ENCODE measurements at places on chromosomes 7 and 10.

DNA sequence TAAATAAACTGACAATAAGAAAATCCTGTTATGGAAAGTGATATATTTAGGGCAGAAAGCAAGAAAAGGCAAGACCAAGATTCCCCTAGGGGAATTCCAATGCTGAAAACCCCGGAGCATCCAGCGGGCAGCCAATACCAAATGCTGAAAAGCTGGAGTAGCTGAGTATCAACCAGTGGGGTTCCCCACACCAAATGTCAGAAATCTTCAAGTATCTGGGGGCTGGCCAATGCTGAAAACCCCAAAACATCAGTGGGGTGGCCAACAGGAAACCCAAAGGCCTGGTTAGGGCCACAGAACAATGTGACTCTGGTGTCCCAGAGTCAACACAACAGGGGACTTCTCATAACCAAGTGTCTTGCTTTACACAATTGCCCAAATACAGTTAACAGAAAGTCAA is 271.8 kb upstream of the CACNA2D1 start:
- DNase-seq, result no peak

DNA sequence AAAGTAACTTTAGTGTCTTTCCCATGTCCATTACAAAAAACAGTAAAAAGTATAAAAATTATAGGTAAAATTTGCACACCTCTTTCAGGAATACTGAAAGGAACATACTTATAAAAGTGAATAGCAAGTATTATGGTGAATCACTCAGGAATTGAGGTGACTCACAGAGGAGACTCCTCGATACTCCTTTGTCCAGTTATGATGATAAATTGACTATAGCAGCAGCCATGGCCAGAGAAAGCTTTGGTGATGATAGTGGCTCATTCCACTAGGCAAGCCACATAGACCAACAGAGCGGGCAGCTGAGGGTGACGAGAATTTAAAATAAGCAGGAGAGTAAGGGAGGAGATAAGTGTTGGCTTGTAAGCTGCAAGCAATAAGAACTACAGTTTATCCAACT is 1231.1 kb upstream of the CELF2 start:
- DNase-seq, result no peak

GRCh38 chr10:60777696-60778213 is 523 bp upstream of the CDK1 start:
- DNase-seq, result no peak

- DNase-seq, result no peak
Measured at GRCh38 chr10:48511875-48512231, 93.0 kb downstream of the ARHGAP22 start.

GRCh38 chr10:23364378-23364777 is 19.8 kb upstream of the C10orf67 start:
- no peak for DNase-seq

DNA sequence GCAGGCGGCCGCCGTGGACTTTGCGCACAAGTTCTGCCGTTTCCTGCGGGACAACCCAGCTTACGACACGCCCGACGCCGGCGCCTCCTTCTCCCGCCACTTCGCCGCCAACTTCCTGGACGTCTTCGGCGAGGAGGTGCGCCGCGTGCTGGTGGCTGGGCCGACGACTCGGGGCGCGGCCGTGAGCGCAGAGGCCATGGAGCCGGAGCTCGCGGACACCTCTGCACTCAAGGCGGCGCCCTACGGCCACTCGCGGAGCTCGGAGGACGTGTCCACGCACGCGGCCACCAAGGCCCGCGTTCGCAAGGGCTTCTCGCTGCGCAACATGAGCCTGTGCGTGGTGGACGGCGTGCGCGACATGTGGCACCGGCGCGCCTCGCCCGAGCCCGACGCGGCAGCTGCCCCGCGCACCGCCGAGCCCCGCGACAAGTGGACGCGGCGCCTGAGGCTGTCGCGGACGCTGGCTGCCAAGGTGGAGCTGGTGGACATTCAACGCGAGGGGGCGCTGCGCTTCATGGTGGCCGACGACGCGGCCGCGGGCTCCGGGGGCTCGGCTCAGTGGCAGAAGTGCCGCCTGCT is 14.1 kb downstream of the SH2B2 start:
- no peak for DNase-seq

- no peak for DNase-seq
Measured at GRCh38 chr7:46675456-46675855, 754.4 kb upstream of the IGFBP3 start.

DNA sequence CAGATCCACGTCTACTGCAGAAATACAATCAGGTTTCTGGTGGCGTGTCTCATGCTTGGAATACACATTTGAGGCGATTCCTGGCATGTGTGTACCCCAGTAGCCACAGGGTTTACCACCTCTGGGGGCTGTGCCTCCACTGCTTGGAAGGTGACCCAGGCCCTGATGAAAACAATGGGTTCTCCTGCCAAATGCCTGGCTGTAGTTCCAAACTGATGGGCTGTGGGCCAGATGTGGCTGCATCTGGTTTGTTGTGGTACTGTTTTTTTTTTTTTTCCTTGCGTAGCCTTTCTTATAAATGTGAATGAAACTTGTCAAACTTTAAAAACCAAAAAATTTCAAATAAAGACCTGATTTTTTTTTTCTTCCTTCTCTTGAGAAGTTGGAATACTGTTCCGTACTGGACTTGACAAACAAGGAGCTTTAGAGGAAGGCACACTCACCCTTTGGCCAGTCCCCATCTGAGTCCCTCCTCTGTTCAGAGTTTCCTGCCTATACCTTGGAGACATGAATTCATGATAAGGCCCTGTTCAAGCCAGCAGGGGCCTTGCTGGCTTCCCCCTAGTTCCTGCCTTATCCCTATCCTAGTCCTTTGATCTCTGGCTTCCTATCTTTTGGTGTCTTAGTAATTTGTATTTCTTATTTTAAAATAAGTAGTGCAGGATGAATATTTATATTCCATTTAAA is 217.1 kb downstream of the PHTF2 start:
- DNase-seq, result no peak

- DNase-seq, result peak; percentile 5
Measured at GRCh38 chr7:81956520-81956919, 186.7 kb upstream of the HGF start.

DNA sequence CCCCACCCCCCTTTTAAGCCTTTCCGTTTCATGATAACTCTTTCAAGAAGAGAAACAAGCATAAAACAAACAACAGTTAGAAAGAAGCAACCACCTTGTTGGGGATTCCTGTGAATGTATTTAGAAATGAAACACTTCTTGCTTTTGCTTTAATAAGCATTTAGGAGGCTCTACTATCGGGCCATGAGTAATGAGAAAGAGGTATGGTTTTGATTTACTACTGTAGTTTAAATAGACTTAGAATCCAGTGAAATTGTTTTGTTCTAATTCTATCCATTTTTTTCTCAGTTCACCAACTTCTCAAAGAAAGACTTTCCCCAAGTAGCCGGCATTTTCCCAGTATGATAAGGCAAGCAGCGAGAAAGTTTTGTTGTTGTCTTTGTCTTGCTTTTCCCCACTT is 168.7 kb upstream of the HABP2 start:
- DNase-seq, result no peak

GRCh38 chr10:2230478-2230877 is 493.2 kb upstream of the ADARB2 start:
- DNase-seq, result no peak

- DNase-seq, result no peak
Measured at GRCh38 chr7:117639966-117640365, 160.1 kb downstream of the CFTR start.

- no peak for DNase-seq
Measured at GRCh38 chr7:2076649-2077064, 156.1 kb downstream of the MAD1L1 start.

- DNase-seq, result peak; percentile 94
Measured at GRCh38 chr10:101141616-101142532, 10.8 kb downstream of the TLX1 start.

DNA sequence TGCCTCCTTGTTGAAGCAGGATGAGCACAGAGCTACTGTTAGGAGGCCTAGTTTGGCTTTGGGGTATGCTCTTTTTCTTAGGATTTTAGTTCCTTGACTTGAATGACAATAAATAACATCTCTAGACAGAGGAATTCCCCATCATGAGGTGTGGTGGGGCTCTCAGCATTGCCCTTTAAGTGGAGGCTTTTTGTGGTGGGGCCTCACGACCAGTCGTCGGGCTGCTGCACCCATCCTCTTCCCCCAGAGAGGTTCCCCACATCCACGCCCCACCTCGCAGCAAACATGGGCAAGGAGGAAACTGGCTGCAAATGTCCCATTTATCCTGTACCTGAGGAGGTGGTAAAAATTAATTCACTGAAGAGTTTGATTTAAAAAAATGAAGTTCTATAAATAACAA is 36.1 kb upstream of the TARP start:
- DNase-seq, result no peak
